T follicular helper cell (primary cell): ENCODE measurements at places on chromosomes 1 and 21.

DNA sequence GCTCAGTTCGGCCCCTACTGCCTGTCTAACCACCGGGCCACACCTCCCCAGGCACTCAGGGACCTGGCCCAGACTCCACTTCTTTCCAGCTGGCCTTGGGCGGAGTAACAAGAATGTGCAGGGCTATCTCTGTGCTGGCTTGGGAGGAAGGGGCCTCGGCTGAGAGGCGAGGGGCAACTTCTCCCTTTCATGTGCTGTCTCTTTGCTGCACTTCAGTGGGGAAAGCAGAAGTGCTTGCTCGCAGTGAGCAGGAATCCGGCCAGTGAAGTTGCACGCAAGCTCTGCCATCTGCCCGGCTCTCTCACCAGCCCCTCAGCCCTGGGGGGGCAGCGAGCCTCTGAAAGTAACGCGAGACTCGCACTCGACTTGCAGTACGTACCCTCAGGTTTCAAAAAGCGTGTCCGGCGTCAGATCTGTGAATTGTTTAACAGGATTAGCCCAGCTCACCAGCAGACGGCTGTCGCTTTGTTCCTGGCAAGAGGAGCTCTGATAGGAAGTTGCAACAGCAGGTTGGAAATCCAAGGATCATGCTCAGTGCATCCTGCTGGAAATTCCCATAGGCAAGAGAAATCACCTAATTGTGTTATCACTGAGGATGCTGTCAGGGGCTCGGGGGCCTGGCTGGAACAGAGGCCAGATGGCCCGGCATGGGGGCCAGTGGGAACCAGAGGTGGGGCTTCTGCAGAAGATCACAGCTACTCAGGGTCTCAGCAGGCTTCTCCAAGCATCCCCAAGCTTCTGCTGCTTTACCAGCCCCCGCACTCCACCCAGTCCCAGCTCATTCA is 221.1 kb downstream of the NPHP4 start:
- DNase-seq: no peak

- no peak for DNase-seq
Measured at GRCh38 chr1:213507472-213508223, 456.6 kb downstream of the RPS6KC1 start.

GRCh38 chr1:205059660-205060059 is 16.6 kb downstream of the CNTN2 start:
- DNase-seq: no peak

DNA sequence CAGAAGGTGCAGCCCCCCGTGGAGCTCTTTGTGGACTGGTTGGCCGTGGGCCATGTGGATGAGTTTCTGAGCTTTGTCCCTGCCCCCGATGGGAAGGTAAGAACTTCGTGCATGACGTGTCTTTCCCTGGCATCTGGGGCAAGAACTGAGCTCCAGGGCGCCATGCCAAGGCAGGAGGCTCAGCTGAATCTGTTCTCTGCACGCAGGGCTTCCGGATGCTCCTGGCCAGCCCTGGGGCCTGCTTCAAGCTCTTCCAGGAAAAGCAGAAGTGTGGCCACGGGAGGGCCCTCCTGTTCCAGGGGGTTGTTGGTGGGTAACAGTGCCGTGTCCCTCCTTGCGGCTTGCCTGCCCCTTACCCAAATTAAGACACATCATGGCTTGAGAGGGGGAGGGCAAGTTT is 27.7 kb downstream of the PADI3 start:
- no peak for DNase-seq

- no peak for DNase-seq
Measured at GRCh38 chr1:108829498-108829916, 27.4 kb downstream of the AKNAD1 start.

GRCh38 chr1:93029317-93029716 is 49.8 kb upstream of the MTF2 start:
- peak; percentile 25 for DNase-seq

GRCh38 chr1:117616356-117616755 is 10.5 kb downstream of the TENT5C start:
- DNase-seq: no peak

DNA sequence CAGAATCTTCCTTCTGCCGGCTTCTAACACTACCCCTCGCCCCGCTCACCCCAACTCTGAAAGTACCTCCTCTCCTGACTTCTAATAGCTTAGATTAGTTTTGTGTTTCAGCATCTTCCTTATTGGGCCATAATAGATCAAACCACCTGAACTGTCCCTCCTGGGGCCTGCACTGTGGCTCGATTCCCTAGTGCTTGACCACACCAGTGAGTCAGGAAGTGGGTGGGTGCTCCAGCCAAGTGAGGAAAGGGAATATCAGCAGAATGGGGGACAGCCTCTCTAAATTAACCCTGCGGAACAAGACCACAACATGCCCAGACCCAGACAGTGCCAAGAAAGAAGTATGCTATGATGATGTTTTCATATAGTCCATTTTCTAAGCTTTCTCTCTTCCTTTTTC is 8.5 kb downstream of the SERTAD4 start:
- no peak for DNase-seq

- DNase-seq: no peak
Measured at GRCh38 chr1:185578293-185578692, 155.9 kb upstream of the HMCN1 start.

DNA sequence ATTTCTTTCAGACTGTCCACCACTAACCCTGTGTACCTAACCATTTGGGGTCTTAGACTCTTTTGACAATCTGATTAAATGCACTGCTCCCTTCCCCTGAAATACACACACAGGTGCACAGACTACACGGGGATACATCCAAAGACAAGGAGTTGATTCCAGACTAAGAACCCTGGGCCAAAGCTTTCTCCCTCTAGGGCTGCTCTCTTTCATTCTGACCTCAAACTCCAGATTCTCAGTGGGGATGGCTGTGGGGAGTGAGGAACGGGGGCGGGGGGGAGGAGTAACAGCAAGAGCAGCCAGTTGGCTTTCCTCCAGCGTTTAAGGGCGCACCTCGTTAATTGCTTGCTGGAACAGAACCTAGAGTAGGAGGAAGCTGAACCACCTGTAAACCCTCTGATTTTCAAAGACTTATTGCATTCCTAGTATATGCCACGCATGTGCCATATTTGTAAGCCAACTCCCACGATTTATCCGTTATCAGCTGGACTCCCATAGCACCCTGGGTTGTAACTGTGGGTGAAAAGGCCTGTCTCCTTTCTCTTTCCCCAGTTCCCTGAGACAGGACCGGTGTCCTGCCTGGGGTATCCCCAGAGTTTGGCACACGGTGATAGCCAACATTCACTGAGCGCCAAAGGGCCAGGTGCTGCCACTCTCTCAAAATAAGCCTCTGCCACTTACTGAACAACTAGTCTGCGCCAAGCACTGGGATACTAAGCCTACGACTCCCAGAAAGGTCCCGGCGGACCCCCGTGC is 920 bp downstream of the MTHFR start:
- DNase-seq: peak; percentile 15

- no peak for DNase-seq
Measured at GRCh38 chr1:41274752-41275545, 32.8 kb upstream of the SCMH1 start.

DNA sequence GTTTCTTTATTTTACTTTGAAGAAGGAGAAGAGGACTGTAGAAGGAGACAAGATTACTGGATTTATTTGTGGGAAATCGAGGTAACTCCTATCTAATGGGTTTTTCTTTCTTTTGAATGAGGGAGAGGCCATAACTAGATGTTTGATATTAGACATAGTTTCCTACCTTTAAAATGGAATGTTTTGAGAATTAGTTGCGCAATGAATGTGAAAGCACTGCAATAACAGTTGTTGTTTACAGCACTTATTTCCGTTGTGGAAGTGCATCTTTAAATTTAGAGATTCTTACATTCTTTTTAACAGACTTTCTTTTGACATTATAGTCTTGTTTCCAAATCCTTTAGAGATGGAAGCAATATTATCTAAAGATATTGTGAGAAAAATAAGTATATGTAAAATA is 229.0 kb downstream of the SRGAP2C start:
- DNase-seq: no peak

- no peak for DNase-seq
Measured at GRCh38 chr1:24198766-24199165, 11.7 kb upstream of the IFNLR1 start.

DNA sequence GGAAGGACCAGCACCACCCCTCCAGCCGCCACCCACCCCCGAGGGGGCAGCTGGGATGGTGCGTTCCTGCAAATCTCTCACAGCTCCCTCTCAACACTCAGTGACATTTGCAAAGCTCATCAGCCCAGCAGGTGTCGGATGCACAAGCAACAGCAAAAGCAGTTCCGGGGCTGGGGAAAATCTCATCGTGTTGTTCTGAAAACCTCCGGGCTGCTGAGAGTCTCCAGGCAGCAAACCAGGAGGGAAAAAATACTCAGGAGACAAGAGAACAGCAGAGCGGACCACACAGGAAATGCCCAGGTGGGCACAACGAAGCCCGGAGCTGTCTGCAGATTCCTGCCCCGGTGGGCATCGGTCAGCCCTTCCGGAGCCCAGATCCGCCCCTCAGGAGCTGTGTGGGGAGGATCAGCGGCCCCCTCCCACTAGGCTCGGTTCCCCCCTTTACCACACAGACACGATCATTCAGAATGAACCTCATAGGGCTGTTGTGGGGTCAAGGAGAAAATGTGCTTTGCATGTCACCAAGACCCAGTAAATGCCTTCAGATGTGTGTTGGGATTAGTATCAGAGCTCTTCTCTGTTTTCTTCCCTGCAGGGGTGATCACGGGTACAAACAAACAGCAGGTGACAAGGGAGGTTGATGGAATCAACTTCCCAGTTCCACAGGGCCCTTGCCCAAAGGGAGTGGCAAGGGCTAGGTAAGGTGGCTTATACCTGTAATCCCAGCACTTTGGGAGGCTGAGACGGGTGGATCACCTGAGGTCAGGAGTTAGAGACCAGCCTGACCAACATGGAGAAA is 127.0 kb upstream of the TIAM1 start:
- no peak for DNase-seq

DNA sequence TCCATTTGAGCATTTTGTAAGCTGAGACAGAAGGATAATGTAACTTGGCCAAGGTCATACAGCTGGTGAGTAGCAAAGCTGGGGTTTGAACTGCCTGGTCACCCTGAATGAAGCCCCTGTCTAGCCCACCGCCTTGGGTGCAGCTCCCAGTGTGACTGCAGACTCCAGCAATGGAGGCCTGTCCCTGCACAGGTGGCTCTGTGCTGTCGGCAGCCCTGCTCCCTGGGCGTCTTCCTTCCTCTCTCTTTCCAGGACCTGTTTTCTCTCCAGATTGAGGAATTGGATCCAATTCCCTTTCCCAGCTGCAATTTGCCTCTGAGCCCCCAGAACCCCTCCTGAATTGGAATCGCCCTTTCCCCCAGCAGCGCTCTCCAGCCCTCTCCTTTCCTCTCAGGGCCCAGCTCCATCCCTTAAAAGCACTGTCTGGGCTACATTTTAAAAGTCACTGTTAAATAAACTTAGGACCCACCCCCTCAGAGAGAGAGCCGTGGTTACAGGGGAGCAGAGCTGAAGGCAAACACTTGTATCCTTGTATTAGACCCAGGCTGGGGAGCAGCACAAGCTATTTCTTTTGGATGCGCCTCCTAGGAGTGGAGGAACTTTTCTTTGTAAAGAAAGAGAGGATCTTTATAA is 161.4 kb upstream of the LMO4 start:
- DNase-seq: no peak

- no peak for DNase-seq
Measured at GRCh38 chr1:5585256-5585655, 407.0 kb downstream of the NPHP4 start.

DNA sequence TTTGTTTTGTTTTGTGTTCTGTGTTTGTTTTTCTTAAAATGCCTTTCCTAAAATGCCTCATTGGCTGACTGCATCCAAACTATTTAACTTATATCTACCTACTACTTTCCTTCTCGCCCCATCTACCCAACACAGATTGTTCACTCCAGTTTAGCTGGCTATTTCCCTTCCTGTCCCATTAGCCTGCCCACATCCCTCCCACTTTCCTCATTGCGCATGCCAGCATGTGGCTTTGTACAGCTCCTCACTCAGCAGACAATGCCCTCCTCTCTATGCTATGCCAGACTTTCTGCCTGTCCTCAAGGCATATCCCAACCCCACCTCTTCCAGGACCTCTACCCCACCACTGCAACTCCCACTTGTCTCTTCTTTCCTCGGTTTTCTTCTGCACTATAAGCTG is 94.7 kb upstream of the C1orf21 start:
- DNase-seq: no peak

DNA sequence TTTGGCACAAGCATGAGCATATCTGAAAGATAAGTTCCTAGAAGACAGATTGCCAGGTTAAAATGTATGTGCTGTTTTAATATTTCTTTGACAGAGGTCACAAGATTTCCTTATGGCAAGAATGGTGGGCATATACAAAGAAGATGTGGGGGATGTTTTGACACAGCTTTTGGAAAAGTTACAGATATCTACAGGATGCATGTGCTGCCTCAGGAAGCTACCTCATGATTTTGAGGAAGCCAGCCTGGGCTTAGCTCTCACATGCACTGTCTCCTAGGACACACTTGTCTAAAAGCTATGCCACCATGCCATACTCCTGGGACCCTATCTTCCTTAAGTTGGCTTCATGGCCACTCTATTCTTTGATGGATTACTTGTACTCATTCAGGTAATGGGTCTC is 99.9 kb downstream of the C1orf94 start:
- no peak for DNase-seq

- peak; percentile 43 for DNase-seq
Measured at GRCh38 chr1:91555821-91556531, 55.3 kb downstream of the CDC7 start.

- DNase-seq: no peak
Measured at GRCh38 chr21:32392299-32392879, 423 bp downstream of the URB1 start.

- no peak for DNase-seq
Measured at GRCh38 chr1:225883616-225884265, 1.6 kb upstream of the TMEM63A start.

DNA sequence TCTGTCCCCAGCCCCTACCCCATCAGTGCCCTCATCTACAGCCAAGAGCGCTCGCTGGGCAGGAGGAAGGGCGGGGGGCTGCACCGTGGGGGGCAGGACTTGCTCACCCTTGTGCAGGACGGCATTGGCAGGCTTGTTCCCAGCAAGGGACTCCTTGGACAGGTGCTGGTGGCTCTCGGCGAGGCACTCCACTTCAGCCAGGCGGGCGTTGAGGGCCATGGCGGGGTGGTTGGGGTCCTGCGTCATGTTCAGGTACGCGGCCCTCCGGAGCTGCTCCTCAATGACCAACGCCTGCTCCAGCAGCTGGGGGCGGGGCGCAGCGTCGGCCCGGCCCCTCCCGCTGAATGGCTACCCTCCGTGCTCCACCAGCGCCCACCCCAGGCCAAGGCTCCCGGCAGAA is 64.0 kb downstream of the KCNAB2 start:
- DNase-seq: no peak

- no peak for DNase-seq
Measured at GRCh38 chr21:29208682-29209059, 78.2 kb downstream of the MAP3K7CL start.
